ENCODE measurements at places on chromosomes 4 and X.

DNA sequence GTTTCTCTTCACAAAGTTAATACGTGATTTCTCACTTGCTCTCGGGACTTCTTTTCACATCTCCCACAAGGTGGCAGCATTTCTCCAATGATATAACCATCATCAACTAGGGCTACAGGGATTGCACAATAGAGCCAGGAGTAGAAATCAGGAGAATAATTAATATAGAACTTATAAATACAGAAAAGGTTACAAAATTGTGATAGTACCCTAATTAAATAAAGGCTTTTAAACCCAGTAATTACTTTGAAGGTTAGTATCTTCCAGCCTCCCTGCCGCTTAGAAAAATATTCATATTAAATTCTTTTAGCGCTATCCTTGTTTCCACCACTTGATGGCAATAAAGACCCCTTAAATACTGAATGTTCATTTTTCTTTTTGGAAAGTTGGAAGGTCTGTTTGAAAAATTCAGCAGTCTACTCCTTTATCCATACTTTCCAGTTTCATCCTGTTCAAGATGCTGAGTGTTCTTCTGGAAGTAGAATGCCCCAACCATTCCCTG, 65.8 kb downstream of the RASGEF1B start:
- no peak for DNase-seq

DNA sequence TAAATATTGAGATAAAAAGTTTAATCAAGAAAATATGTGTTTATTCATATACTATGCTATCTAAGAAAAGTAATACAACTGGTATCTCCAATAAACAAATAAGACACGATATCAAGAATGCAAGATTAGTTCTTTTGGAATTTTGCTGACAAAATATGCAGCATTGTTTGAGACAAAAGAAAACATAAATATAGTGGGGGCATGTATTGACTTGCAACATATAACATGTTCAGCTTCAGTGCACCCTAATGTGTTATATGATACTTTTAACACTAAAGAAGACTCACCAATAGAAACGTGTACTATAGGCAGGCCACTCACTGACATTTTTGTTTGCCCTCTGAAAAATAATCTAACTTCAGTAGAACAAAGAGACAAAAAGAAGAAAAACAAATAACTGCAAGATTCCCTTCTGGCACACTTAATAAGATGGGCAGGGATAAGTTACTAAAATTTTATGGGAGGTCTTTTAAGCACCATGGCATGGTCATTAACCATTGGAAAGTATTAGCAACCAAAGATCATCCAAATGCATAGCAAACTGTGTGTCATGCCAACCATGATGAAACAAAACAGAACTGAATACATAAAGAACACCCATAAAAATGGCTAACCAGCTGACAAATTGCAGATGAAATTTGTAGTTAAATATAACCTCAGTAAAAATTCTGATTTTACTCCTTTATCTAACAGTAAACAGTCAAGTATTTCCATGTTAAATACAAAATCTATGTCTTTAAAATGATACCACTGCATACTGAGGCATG, 447.9 kb upstream of the FAM241A start:
- no peak for DNase-seq

GRCh38 chrX:151699746-151700145, 4.5 kb downstream of the PRRG3 start:
- DNase-seq: no peak

- DNase-seq: no peak
Measured at GRCh38 chrX:47502316-47503125, 19.5 kb upstream of the ZNF41 start.

DNA sequence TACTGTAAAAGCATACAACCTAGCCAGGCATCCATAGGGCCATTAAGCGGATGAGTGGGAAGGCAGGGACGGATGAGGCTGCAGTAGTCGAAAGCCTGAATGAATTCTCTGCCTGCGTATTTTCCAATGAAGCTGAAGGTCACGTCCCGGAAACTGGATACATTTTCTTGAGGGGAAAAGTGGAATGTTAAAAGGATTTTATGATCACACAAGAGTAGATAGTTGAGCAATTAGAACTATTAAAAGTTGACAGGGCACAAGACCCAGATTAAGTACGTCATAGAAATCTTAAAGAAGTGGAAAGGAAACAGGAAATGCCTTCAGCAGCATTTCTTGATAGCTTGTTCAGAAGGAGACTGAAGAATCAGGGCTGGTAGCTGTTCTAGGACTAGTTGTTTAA, 98.3 kb upstream of the CXXC4 start:
- DNase-seq: no peak

- no peak for DNase-seq
Measured at GRCh38 chrX:70398899-70399298, 24.2 kb upstream of the GDPD2 start.

DNA sequence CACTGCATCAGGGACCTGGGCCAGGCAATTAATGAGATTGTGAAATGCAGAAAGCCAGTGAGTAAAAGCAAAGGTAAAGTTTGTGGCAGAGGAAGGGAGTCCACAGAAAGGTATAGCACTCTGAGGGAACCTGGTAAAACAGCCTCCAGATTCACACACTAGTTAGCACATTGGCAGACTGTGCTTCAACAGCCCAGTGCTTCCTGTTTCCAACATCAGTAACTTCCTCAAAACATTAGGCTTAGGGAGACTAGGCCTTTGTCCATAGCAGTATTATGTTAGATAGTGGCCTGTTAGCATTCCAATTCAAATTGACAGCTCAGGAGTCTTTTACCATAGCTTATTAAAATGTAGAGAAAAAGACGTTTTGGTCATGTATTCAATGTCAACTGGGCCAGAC, 582.6 kb upstream of the ACTRT1 start:
- no peak for DNase-seq

DNA sequence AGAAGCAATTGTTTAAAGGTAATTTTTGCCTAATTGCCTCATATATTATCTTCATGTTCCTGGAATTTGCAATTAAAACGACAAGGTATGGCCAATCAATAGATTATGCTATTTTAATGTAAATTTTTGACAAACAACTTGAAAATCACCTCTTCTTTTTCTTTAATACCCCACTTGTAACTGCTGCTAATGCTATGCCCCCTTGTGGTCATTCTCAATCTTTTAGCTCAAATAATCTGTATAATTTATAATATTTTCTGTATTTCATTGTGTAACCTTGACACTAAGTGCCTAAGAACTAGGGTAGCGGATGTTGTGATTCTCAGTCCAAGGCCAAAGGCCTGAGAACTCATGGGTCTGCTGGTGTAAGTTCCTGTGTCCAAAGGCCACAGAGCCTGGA, 831.7 kb upstream of the POU3F4 start:
- no peak for DNase-seq

All from stimulated activated CD8-positive, alpha-beta memory T cell treated with anti-CD3 and anti-CD28 coated beads, Interleukin-4, amount 100 ng/mL, for 4 hours (primary cell).